Tibial nerve (tissue), 4 donors: ENCODE measurements at places on chromosomes 7 and 10. TPM values are rescaled to one million over a fixed set of nuclear protein-coding genes. Genes with fewer than 3 reads are reported as not detected.

GRCh38 chr7:156666368-156667109 is 26.0 kb downstream of the RNF32 start:
- DNase-seq = no peak

GRCh38 chr10:19874190-19874589 is 58.0 kb downstream of the PLXDC2 start:
- no peak for DNase-seq

- no peak for DNase-seq
Observed at GRCh38 chr10:62079885-62080559, 178.5 kb downstream of the ARID5B start.

DNA sequence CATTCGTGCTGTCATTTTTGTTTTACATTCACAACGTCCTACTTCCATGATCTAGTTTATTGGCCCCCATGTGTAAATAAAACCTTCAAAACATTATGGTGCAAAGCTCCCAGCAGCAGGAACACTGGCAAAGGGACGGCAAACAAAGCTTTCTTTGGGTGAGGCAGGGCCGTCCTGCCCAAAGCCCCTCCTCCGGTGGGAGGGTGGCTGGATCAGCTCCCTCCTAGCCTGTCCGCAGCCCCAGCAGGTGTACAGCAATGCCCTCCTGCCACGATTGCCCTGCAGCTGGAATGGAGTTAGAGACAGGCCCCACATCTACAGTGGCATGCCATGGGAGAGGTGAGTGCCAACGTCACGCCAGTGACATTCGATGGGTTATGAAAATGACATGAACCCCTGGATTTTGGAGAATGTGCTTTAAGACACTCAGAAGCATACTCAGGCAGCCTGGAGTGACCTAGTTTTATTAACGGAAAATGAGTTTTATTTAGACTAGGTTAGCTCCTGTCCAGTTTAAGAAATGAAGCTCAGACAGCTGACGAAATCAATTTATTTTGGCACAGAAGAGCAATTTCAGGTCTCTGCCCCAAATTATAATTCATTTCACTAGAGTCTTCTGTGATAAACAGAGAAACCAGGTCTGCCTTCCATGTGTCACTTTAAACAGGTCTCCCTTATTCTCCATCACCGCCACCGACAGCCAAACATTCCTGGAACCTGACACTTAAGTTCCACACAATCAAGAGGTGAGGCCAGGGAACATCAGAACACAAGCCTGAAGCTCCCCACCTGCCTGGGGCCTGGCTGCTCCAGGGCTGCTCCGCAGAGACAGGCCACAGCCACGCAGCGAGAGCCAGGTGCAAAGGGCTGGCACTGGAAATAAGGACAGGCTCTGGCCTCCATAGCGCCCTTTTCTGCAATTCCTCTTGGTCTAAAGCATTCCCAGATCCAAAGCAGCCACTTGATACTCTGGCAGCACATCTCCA is 50.1 kb downstream of the VOPP1 start:
- no peak for DNase-seq

The ACTA2 gene
- total RNA-seq = 506 TPM

GRCh38 chr7:131947661-131948060 is 391.2 kb upstream of the PODXL start:
- no peak for DNase-seq

The POMZP3 gene
- total RNA-seq = 8.3 TPM

DNA sequence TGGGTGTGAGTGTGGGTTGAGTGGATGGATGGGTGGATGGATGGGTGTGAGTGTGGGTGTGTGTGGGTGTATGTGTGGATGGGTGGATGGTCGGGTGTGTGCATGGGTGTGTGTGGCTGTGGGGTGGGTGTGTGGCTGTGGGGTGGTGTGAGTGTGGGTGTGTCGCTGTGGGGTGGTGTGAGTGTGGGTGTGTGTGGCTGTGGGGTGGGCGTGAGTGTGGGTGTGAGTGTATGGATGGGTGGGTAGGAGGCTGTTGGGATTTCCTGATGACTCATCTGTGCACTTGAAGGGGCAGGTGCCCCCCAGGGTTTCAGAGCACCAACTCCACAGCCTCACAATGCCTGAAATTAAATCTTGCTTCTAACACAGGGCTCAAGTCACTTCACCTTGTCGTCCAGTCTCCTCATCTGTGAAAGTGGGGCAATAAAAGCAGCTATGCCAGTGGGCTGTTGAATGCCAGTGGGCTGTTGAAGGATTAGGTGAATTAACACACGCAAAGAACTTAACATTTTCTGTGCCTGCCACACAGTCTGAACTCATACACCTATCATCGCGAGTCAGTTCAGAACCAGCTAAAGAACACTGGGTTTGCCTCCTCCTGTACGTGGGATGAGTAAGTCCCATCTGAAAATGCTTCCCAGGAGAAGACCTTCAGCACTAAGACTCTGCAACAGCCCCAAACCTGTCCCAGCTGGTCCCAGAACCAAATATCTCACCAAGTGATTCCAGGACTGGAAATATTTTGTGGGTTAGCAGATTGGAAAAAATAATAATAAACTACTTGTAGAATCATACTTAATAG is 32.0 kb downstream of the SFMBT2 start:
- no peak for DNase-seq

DNA sequence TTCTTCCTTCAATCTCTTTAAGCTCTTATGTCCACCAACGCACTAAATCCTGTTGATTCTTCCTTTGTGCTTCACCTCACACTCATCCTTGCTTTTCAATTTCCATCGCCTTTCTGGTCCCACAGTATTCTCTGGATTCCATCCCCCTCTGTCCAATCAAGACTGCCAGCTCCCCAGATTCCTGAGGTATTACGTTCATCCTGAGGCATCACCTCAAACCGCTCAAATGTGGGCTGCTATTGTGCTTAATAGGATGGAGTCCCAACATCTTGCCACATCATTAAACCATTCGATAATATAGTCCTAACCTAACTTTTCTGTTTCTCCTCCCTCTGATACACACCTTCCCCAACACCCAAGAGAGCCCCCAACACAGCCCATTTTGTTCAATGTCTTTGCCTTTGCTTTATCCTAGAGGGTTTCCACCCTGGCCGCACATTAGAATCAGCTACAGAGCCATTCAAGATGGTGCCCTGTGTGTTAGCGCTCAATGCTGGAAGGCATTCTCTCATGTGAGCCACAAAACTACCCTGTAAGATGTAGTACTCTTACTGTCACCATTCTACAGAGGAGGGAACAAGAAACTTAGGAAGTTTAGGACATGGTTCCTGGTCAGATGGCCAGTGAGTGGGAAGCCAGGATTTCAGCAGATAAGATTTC is 79.5 kb upstream of the LEP start:
- DNase-seq = no peak

The SPAG6 gene
- not detected for total RNA-seq

DNA sequence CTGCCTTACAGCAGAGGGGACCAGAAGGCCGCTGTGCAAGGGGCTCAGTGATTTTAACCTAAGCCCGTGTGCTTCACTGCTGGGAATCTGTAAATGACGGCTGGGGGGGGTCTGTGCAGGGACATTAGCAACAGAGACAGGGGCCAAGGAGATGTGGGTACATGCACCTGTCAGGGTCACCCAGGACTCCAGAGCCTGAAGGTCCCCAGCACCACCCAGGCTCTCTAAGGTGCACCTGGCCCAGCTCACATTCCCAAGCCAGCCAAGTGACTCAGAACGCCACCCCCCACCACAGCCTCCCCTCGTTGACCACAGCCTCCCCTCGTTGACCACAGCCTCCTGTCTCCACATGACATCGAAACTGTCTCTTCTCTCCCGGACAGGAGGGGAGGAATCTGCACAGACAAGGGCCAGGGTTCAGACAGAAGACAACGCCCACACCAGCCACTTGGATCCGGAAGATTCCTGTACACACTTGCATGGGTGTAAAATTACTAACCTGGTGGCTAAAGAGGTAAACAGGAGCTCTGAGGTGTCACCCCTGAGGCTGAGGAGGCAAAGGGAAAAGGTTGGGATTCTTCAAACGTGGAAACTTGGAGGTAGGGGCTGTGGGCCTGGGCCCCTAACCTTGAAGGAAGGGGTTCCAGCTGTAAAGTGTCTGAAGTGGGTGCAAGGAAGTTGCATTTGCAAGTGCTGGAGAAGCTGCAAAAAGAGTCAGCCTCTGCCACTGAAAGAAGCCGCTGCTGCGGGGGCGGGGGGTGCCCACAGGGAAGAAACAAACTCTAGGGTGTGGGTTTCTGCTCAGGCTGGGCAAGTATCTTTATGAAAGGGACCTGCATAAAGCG is 27.0 kb downstream of the CALML3 start:
- no peak for DNase-seq

The MBL2 gene
- total RNA-seq = not detected

The CHST15 gene
- 29.8 TPM for total RNA-seq

The WDR86 gene
- total RNA-seq = 139 TPM

DNA sequence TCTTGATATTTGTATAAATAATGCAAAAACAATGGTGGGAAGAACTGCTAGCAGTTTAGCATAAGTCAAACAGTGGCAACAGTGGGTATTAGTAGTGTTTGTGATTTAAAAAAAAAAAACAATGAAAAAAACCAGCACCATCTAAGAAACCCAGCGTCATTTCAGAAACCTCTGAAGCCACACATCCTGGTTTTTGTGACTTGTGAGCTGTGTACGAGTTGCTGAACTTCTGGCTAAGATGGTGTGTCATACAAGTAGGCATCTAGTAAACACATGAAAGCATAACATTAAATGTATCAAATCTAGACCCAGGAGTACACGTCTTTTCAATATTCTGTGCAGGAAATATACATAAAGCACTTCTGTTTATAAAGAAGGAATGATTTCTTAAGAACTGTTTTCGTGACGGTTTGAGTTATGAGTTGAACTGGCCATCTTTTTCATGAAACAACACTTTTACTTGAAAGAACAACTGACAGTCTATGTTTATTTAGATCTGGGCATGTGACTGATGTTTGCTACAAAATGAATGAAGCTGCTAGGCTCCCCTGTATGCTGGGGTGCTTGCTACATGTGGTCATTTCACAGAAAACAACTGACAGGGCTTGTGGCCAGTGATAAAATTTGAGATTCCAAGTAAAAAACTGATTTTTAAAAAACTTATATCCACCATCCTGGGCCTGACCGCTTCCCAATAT is 143.5 kb downstream of the PIP4K2A start:
- DNase-seq = no peak

DNA sequence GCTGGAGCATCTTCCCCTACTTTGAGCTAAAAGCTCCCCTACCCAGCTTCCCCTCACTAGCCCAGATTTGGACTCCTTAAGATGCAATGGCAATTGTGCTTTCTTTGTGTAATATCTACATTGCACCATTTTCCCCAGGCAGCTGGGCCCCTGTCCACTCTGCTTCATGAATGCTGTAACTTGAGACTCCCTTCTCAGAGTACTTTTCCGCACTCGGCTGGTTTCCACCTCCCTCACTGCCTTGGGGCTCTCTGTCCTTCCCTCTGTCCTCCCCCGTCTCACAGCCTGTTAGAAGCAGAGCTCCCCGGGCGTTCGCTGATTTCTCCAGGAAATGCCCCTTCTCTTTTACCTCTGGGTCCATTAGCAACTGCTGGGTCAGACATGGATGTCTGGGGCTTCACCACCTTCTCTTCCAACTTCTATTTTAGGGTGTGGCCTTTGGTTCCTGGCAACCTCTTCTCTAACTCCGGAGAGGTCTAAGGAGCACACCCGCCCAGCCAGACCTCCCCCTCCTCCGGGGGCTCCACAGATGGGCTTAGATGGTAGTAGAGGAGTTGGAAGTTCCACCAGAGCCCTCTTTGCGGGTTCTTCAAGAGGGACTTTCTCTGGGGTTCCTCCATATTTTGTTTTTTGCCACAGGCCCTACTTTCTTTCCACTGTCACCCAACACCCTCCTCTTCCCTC is 2.9 kb upstream of the TMEM72 start:
- DNase-seq = no peak

The TRIM50 gene
- 0.20 TPM for total RNA-seq

DNA sequence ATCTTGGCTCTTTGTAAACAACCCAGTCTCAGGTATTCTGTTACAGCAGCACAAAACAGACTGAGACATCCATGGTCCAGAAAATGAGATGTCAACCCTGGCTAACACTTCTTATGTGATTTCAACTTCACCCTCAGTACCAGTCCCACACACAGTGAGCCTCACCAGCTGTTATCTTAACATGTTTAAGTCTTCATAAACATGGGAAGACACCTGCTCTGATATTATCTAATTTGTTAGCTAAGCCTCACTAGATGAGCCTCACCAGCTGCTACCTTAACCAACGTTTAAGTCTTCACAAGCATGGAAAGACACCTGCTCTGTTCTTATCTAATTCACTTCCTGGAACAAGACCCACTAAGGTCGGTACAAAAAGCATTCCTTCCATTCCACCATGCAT is 130.8 kb downstream of the CALN1 start:
- no peak for DNase-seq

The RHOBTB1 gene
- total RNA-seq = 5.7 TPM

The TMEM236 gene
- total RNA-seq = 1.7 TPM

The TSPAN14 gene
- total RNA-seq = 157 TPM

The FAM131B gene
- total RNA-seq = 1.8 TPM

The CLEC2L gene
- total RNA-seq = not detected

The NKX2-3 gene
- not detected for total RNA-seq

The CFAP43 gene
- total RNA-seq = 0.30 TPM

- no peak for DNase-seq
Observed at GRCh38 chr10:36448760-36449691, 676.4 kb upstream of the ANKRD30A start.

The BTBD16 gene
- total RNA-seq = not detected

DNA sequence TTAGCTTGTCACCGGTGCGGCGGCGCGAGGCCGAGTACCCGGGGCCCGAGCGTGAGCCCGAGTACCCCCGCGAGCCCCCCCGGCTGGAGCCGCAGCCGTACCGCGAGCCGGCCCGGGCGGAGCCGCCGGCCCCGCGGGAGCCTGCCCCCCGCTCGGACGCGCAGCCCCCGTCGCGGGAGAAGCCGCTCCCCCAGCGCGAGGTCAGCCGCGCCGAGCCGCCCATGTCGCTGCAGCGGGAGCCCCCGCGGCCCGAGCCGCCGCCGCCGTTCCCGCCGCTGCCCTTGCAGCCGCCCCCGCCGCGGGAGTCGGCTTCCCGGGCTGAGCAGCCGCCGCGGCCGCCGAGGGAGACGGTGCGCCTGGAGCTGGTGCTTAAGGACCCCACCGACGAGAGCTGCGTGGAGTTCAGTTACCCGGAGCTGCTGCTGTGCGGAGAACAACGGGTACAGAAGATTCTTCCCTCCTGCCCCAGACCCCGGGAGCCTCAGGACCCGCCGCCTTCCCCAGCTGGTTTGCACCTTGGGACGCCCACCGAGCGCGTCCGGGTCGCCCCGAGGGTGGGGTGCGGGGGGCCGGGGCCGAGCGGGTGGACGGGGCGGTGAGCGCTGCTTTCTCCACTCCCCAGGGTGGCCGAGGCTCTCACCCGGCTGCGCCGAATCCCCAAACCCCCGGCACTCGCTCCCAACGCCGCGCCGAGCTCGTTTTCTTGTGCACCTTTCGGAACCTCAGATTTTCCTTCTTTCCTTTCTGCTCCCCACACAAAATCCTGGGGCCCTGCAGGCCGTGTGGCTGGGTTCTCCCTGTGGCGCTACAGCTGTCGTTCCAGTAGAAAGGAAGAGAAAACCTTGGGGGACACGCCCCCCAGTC is 708 bp downstream of the UBN2 start:
- DNase-seq = peak; percentile 25
